ENCODE measurements at places on chromosomes 5 and 9.

- DNase-seq = no peak
Measured at GRCh38 chr9:109779711-109780452, at the start of gene PALM2AKAP2. Gene PALM2AKAP2 (plus strand): TSS chr9:109780198. CDS start chr9:109780489, 291 bp downstream.

- no peak for DNase-seq
Measured at GRCh38 chr5:152072091-152072490, 147.4 kb upstream of the GLRA1 start.

DNA sequence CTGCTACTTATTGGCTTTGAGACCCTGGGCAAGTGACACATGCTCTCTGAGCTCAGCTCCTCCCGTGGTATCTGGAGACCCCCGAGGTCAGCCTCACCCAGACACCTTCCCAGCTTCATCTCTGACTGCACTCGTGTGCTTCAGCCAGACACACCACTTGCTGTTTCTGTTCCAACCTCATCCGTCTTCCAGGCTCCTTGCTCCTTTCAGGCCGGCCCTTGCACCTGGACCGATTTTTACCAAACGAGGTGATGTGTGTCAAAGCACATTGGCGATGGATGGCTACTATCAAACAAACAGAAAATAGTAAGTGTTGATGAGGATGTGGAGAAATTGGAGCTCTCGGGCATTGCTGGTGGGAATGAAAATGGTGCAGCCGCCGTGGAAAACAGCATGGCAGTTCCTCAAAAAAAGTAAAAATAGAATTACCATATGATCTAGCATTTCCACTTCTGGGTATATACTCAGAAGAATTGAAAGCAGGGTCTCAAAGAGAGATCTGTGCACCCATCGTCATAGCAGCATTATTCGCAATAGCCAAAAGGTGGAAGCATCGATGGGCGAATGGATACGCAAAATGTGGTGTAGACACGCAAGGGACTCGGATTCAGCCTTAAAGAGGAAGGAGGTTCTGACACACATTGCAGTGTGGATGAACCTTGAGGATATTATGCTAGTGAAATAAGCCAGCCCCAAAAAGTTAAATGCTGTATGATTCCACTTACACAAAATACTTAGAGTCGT is 96.1 kb upstream of the IER5L start:
- DNase-seq = no peak

- no peak for DNase-seq
Measured at GRCh38 chr5:142397178-142397577, 72.4 kb upstream of the SPRY4 start.

- DNase-seq = no peak
Measured at GRCh38 chr9:137293482-137294090, 8.5 kb downstream of the NRARP start.

GRCh38 chr5:116502138-116502537 is 72.5 kb downstream of the SEMA6A start:
- DNase-seq = no peak

DNA sequence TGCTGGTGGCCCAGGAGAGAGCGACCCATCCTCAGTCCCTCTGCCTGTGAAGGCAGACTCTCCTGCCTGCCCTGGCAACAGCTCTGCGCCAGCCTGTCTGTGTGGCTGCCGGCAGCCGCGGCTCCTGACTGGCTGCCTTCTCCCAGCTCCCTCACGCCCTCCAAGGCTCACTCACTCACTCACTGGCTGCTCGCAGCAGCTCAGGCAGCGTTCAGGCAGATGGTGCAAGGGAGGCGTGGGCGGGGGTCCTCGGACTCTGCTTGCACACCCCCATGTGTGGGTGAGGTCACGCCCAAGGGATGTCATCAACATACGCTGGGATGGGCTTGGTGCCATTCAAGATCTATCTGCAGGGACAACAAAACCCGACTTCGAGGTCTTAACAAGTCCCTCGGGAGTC is 66.7 kb downstream of the DAB2IP start:
- no peak for DNase-seq

DNA sequence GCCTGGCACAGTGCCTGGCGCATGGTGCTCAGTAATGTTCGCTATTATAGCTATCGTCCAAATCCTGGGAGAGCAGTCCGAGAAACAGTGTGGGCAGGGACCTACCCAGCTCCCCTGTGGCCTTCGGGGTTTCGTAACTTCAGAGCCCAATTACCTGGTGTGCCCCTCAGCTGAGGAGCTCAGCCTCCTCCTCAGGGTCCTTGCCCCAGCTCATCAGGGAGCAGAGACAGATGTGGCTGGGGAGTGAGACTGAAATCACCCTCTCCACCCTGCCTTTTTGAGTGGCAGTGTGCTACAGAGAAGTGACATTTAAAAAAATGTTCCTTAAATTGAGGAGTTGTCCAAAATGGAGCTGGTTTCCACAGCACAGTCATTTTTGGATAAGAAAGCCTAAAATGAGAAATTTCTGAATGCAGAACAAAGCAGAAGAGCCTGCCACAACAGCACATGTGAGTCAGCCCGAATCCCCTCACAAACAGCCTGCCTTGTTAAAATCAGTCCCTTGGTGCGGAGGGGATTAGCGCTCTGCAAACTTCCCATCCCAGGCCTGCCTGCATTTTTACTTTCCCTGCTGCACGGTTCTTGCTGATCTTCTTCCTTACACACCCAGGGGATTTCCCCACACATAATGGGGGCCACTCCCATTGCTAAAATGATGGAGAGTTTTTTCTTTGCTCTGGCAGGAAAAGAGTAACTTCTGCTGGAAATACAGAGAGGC is 78.1 kb upstream of the PITX1 start:
- no peak for DNase-seq

Data from activated CD4-positive, alpha-beta T cell treated with anti-CD3 and anti-CD28 coated beads, Interleukin-2, amount 50 U/mL, for 4 hours (primary cell).